ENCODE measurements at places on chromosomes 13 and 19. TPM values are rescaled to one million over a fixed set of nuclear protein-coding genes. Genes with fewer than 3 reads are reported as not detected.

The CEACAM19 gene
- 0.06 TPM for total RNA-seq

The ZFP14 gene
- 1.1 TPM for total RNA-seq

The TGFBR3L gene
- not detected for total RNA-seq

The ATCAY gene
- 0.03 TPM for total RNA-seq

The LINGO3 gene
- not detected for total RNA-seq

The ZNF415 gene
- 3.2 TPM for total RNA-seq

The FAAP24 gene
- 3.3 TPM for total RNA-seq

The RFPL4AL1 gene
- not detected for total RNA-seq

The NLRP11 gene
- not detected for total RNA-seq

The MUC16 gene
- not detected for total RNA-seq

DNA sequence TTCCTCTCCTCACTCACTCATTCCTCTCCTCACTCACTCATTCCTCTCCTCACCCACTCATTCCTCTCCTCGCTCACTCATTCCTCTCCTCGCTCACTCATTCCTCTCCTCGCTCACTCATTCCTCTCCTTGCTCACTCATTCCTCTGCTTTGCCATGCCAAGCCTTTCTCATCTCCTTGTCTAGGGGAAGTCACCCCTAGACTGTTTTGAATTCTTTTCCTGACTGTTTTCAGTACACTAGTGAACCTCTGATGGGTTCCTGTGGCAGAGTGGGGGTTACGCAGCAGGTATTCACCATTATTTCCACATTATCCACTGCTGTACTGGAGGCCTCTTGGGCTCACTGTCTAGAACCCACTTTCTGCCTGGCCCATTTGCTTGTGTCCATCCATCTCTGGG lies 1.2 kb downstream of the CYP4F8 start:
- no peak for DNase-seq
- H3K4me3 ChIP-seq = no peak overlapping the region
- H3K4me1 ChIP-seq = no peaks in the 10 kb centered on the region
- H3K36me3 ChIP-seq = no peaks in the 10 kb centered on the region

DNA sequence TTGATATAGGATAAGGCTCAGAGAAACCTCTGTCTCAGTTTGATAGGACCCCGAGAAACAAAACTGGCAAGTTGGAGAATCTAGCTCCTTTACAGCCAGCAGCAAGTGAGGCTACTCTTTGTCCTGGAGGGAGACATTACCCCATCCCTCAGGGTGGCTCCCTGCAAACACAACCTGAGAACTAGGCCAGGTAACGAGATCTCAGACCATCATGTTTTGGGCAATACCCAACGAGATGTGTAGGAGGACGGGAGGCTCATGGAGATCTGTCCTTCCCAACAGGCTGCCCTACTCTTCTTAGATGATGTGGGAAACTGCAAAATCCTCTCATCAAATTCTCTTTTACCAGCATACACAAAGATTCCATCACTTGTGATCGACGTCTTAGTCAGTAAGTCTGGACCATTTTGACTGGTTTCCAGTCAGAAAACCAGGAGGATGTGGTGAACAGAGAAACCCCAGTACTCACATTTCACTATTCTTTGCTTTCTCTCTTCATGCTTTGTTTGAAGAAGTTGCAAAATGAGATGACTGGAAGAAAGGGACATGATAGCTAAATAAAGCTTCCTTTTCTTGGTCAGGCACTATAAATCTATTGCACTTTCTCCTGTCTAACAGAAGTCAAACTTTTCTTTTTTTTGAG lies 6.0 kb upstream of the CTU1 start:
- DNase-seq = no peak
- no peak overlapping the region for H3K4me3 ChIP-seq
- H3K4me1 ChIP-seq = no peaks in the 10 kb centered on the region

DNA sequence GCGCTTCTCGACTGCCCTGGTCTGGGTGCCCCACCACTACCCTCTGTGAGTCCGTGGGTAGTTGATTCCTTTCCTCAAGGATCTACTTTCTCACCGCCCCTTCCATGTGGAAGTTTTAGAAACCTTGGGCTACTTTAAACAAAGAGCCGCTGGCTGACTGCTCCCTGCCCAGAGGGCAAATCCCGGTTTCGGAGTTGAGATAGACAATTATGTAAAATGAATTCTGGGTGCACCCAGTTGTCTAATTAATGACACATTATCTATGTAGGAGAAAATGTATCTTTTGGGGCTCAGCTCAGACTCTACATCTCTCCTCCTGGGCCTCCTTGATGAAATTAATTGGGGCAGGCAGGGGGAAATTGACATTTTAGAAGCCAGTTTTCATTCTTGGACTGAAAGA lies 305.4 kb downstream of the UQCRFS1 start:
- H3K4me1 ChIP-seq = no peaks in the 10 kb centered on the region
- no peak overlapping the region for H3K27ac ChIP-seq
- no peaks in the 10 kb centered on the region for H3K27me3 ChIP-seq
- H3K36me3 ChIP-seq = no peaks in the 10 kb centered on the region

- H3K36me3 ChIP-seq = 0 out of 2 replicates have a peak, but pooled peaks cover 2% of the 10 kb centered on the region
- no peak overlapping the region for H3K27ac ChIP-seq
- H3K27me3 ChIP-seq = no peaks in the 10 kb centered on the region
- 0 out of 2 replicates have a peak, but pooled peaks cover 3% of the 10 kb centered on the region for H3K4me1 ChIP-seq
- peak; percentile 90 for DNase-seq
Measured at GRCh38 chr19:12766051-12766521, 9.3 kb downstream of the HOOK2 start.

DNA sequence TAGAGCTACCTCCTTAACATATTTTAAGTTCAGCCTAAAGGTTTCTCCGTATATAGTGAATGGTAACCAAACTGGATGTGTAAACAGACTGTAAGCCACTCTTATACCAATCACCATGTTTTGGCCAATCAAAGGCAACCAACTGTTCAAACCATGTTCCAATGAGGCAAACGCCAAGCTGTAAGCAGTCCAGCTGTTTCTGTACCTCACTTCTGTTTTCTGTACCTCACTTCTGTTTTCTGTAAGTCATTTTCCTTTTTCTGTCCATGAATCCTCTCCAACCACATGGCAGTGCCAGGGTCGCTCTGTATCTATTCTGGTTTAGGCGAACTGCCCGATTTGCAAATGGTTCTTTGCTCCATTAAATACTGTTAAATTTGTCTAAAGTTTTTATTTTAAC lies 24.4 kb downstream of the COMMD6 start:
- no peaks in the 10 kb centered on the region for H3K4me1 ChIP-seq
- H3K36me3 ChIP-seq = no peaks in the 10 kb centered on the region
- no peaks in the 10 kb centered on the region for H3K27me3 ChIP-seq
- H3K27ac ChIP-seq = no peak overlapping the region
- DNase-seq = no peak

DNA sequence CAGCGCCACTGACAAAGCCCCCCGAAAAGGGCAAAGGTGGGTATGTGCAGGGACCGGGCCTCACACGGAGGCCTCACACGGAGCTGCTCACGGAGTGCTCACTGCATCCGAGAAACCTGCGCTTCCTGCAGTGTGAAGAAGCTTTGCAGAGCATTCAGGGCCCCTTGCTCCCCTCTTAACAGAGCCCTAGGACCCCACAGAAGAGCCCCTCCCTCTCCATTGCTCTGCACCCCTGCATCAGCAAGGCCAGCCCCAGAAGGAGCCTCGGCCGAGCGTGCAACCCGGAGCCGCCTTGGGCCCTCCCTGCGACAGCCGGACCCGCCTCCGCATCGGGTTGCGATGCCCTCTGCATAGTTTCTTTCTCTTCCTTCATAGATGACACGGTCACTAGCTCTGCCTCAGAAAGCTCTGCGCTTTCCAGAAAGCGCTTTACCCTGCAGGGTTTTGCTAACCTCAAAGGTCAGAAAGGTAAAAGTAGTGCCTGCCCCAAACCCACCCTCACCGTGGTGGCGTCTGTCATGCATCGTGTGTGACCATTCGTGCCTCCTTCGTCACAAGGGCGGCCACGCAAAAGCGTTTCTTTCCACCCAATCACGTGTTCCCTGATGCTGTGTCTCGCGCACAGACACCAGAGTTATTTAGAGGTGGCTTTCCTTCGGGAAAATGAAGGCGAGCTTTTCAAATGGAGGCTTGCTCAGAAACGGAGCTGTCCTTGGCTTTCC lies 15.7 kb upstream of the F7 start:
- no peak for DNase-seq
- H3K4me3 ChIP-seq = no peak overlapping the region
- H3K27me3 ChIP-seq = no peaks in the 10 kb centered on the region
